A549 treated with AZD2906 at 1 μM for 4 hours (cell line): ENCODE measurements at places on chromosomes 2 and 18. TPM values are rescaled to one million over a fixed set of nuclear protein-coding genes. Genes with fewer than 3 reads are reported as not detected.

DNAJC27 gene
- total RNA-seq: 1.8 to 2.6 TPM (median 2.1 TPM) in 5 replicates

RBM43 gene
- 1.9 to 3.3 TPM (median 3.1 TPM) in 5 replicates for total RNA-seq

GPR45 gene
- total RNA-seq: 0.06 TPM in 1 of 5 replicates, not detected in the others

MEP1B gene
- 0.04 to 0.10 TPM (median 0.05 TPM) in 5 replicates for total RNA-seq

FOXI3 gene
- 0.05 to 0.06 TPM (median 0.05 TPM) in 4 of 5 replicates, not detected in the other for total RNA-seq

HAAO gene
- total RNA-seq: not detected in 5 replicates

CCBE1 gene
- 7.9 to 12.9 TPM (median 12.0 TPM) in 5 replicates for total RNA-seq

FAM124B gene
- not detected in 5 replicates for total RNA-seq
